T-helper 22 cell (primary cell): ENCODE measurements at places on chromosomes 11 and 22.

DNA sequence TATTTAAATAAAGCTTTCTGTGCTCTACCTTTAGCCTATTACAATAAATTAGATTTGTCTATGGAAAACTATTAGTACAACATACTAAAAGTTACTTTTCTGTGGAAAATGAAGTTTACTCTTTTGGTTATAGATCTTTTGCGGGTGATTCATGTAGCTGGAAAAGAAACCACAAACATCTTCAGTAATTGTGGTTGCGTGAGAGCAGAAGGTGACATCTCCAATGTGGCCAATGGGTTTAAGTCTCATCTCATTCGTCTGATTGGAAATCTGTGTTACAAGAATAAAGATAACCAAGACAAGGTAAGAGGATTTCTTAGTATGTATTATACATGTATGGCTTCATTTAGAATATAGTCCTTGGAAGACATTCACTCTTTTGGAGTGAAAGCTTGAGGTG lies 68.6 kb downstream of the ATXN10 start:
- no peak for DNase-seq

DNA sequence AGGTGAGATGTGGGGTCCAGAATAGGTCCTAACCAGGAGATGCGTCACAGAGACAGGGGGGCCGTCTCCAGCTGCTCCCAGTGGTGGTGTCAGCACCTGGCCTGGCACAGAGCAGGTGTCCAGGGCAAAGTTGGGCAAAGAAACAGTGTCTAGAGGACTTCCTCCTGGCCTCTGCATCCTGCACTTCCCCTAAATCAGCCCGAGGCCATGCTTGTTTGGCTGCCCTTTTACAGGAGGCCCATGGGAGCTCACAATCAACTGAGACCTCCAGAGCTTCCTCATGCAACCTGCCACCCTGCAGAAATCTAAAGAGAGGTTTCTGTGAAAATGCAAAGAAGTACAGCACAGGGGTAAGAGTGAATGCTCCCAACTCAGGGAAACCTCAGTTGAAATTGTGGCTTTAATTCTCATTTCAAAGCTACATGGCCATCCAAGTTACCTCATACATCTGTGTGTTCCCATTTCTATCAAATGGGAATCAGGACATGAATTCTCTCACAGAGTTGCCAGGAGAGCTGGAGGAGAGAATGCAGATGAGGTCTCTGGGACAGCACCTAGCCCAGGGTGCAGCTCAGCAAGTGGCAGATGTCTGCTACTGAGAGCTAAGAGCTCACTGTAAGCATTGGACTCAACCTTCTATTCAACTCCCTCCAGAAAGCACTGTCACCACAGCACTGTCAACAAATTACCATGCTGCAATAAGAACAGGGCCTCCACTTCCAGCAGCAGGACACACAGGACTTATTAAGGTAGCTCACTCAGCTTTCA lies 32.6 kb downstream of the TCIRG1 start:
- no peak for DNase-seq

- no peak for DNase-seq
These were observed 1291.0 kb downstream of the TBC1D22A start for GRCh38 chr22:48053486-48053885.

- no peak for DNase-seq
These were observed 37.1 kb upstream of the OR8B8 start for GRCh38 chr11:124482362-124483147.

DNA sequence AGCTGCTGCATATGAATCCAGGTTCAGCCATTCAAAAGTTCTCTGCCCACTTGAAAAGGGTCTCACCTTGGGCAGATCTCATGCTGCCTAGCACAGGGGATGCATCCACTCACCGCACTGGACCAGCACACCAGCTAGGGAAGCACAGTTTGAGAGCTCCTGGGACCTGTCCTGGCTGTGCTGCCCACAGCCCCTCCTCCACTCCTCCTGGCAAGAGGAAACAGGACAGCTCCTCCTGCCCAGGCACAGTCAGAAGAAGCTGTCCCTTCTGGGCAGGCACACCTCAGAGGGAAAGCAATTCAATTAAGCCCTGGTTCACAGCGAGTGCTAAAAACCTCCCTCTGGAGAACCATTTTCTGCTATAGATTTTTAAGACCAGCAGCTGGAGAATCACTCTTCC lies 146.7 kb downstream of the ST3GAL4 start:
- no peak for DNase-seq

GRCh38 chr11:68026391-68027105 lies 3.9 kb upstream of the NDUFS8 start:
- no peak for DNase-seq

DNA sequence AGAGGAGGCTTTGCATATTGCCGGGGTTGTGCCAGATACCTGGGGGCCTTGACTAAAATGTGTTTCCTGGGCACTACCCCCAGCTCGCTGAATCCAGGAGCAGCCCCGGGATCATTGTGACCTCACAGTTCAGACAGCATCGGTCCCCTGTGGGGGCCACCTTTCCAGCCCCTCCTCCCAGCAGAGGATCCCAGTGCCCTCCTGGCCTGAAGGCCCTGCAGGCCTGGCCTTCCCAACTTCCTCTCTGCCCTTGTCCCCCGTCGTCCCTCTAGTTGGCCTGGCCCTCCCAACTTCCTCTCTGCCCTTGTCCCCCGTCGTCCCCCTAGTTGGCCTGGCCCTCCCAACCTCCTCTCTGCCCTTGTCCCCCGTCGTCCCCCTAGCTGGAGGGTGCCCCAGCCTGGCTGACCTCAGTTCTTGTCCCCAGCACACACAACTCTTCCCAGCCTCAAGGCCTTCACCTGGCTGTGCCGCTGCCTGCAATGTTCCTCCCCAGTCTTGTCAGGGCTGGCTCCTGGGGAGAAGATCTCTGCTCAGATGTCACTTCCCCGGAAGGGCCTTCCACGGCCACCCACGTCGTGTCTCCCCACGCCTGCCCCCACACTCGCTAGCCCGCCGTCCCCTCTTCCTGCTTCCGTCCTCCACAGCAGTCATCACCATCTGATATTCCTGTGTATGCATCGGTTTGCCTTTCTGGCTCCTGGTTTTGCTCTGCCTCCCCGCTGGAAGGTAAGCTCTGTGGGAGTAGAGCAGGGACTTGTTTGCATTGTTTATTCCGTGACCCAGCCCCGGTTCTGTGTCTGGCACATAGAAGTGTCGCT lies 12.6 kb upstream of the ANO1 start:
- no peak for DNase-seq

GRCh38 chr11:132576706-132577105 lies 955.6 kb downstream of the OPCML start:
- no peak for DNase-seq

DNA sequence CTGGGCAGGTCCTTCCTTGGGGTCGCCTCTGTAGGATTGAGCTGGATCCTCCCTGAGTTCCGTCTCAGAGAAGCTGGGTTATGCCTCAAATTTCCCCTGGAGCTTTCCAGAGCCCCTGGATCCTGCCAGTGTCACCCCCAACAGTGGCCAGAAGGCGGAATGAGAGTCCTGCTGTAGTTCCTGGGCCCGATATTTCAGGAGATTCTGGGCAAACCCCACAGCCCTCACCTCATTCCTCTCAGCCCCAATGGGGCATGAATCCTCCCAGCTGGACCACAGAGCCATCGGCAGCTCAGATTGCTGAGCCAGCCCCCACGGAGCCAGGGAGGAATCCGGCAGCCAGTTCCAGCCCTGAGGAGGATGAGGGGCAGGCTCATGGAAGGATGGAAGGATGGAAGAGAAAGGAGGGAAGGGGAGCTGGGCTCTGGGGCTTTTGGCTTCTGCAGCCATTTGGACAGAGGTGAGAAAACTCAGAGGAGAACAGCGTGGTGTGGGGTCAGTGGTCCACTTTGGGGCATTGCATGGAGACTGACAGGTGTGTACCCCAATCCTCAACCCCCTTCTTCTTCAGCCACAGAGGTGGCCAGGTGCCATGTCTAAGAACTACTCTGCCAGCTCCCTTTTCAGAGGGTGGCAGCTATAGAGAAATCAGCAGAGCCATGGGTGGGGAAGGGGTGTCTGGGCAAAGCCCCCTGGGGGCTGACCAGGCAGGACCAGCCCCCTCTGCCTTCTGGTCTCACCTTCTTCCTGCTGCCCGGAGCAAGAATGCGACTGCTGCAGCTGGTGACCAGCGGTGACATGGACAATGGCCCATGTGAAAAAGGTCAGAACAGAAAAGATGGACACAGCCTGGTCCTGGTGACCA lies 867.6 kb downstream of the TBC1D22A start:
- no peak for DNase-seq

DNA sequence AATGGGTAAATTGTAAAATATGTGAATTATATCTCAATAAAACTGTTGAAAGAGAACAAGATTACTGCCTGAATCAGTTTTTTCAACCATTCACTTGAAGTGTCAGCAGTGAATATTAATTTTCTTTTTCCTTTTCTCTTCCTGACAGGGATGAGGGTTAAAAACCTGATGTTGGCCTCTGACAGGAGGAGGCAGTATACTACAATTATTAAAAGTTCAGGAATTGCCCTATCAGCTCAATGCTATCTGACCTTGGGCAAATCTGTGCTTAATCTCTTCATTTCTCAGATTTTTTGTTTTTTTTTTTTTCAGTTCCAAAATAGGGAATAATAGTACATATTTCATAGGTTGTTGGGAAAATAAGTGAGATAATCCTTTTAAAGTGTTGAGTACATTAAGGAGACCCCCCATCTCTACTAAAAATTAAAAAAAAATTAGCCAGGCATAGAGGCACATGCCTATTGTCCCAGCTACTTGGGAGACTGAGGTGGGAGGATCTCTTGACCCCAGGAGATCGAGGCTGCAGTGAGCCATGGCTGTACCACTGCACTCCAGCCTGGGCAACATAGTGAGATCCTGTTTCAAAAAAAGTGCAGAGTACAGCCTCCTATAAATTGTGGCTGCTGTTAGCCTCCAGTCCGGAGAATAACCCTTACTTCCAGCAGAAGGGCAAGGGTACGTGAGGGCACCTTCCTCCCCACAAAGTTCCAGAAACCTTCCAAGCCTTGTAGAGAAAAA lies 48.8 kb downstream of the TRIM44 start:
- no peak for DNase-seq

GRCh38 chr22:28992565-28993356 lies 68.9 kb downstream of the C22orf31 start:
- DNase-seq: no peak

DNA sequence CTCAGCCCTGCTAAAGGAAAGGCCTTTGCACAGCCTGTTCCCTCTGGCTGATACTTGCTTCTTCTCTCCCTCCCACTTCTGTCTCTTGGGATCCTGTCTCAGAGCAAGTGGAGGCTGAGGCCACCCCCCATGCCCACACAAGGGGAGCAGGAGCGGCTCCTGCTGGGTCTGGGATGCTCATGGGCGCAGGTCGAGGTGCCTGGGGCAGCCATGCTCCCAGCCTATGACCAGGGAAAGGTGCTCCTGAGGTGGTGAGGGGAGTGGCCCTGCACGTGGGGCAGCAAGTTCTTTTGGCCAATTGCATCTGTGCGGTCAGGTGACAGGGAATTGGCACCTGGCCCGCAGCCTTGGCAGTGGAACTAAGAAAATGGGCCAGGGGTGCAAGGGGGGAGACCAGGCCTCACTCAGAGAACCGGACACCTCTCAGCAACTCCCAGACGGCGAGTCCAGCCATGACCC lies 1.5 kb downstream of the MAPK11 start:
- no peak for DNase-seq

DNA sequence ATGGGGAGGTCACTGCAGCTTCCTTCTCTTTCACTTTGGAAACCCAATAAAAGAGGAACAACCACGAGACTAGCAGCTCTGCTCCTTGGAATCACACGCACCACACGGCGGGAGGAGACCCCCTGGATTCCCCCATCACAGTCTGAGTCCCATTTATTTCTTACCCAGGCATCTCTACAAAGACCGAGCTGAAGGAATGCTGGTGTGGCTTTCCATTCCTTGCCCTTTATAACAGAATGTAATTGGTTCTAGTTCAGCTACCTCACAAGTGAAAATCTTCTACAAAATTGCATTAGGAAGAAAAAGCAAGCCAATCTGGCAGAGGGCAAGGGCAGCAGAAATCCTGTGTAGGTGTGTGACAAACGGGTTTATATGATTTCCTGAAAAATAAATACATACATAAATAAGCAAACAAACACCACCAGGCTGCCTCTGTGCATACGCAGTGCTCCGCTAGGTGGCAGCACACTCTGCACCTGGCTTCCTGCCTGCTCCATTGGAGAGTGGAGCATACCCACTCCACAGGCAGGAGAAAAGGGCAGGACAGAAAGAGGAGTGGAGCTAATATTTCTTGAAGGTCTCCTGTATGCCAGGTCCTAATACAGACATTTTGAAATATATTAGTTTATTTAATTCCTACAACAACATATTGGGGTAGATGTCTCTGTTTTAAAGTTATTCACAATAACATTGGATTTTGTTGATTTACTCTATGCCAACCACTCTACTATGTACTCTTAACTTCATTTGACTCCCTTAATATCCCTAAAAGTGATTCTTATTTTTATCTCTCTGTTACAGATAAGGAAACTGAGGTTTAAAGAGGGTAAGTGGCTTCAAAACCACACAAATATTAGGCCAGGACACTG lies 673.1 kb downstream of the KCNA4 start:
- no peak for DNase-seq

- DNase-seq: no peak
These were observed 25.5 kb downstream of the TNKS1BP1 start for GRCh38 chr11:57299150-57299737.

- no peak for DNase-seq
These were observed 298.3 kb downstream of the KIRREL3 start for GRCh38 chr11:126702165-126702720.

- no peak for DNase-seq
These were observed 56.2 kb downstream of the SOX6 start for GRCh38 chr11:16299884-16300782.

DNA sequence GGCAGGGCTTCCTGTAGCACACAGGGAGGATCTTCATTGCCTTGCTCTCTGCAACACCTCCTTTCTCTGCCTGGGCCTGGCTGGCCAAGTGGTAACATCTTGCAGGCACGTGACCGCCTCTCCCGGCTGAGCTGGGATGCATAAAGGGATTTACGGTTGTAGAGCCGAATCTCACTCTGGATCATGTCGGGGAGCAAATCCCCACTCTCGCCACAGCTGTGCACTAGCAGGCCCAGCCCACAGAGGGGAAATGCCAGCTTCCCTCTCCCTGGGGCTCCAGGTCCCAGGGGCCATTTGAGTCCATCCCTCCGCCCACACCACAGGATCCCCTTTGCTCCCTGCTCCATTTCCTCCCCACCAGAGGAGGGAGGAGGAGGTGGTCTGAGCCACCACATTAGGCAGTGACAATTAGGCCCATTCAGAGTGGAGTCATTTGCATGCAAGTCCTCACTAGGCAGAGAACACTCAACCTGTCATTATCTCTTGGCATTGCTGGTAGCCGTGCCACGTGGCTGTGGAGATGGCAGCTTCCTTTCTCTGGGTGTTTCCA lies 196.7 kb downstream of the DSCAML1 start:
- DNase-seq: no peak

DNA sequence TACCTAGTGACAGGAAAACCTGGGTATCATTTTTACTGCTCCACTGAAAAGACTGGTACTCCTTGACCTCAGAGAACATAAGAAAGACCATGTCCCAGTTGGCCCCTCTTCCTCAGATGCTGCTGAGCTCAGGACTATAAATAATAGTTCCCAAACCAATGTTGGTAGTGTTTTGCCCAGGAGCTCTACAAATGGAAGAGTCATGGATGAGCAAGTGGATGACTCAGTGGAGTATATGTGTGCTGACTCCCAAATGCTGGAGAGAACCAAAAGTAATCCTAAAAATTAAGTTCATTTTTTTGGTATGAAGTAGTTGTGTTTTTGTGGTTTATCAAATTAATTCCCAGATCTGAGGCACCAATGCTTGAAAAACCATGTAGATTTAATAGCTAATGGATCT lies 482.0 kb downstream of the KCNA4 start:
- no peak for DNase-seq
